NB4 (cell line): ENCODE measurements at places on chromosomes 2 and 18.
A peak's percentile ranks its signal among the peaks of the same experiment; 100 is the strongest.

DNA sequence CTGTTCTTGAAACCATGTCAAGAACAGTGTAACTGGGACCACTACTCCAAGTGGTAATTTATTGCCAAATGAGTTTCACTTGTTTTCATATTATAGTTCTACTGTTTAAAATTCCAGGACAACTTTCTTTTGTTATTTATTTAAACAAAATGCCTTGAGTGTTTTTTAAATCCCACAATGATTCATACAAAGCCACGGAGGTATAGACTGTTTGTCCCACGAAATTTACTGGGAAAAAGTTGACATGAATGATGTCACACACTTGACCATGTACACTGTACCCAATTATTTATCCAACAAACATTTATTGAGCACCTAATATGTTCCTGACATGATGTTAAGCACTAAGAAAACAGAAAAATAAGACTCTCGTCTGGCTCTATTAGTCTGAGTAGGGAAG, 243.9 kb upstream of the SIX2 start:
- no peak for DNase-seq

GRCh38 chr2:237546040-237546875, 20.1 kb upstream of the PRLH start:
- DNase-seq = no peak

DNA sequence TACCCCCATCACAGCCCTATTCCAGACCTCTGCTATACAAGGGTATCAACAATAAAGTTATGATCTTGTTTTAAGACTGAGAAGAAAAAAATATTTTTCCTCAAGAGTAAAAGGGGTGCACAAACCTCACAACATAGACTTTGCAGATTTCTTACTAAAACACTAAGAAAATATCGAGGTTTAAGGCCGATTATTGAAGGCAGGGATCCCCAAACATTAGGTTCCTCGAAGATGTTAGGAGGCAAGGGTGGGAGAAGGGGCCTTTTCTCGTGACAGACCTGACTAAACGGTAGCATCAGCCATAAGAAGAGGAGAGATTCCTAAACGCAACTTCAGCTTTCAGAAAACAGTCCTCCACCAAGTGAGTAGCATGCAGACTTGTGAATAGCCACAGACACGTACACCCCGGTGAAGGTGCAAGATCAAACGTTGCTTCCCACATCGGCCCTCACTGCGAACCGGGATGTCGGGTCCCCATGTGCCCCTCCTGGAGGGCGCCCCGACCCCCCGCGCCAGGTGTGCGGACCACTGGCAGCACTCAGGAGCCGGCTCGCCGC, 678 bp downstream of the PIAS2 start:
- peak; percentile 62 for DNase-seq

GRCh38 chr2:207394812-207395534, 134.8 kb upstream of the CREB1 start:
- DNase-seq = peak; percentile 30

- DNase-seq = peak; percentile 51
Measured at GRCh38 chr2:101036562-101036961, 34.5 kb downstream of the RPL31 start.

DNA sequence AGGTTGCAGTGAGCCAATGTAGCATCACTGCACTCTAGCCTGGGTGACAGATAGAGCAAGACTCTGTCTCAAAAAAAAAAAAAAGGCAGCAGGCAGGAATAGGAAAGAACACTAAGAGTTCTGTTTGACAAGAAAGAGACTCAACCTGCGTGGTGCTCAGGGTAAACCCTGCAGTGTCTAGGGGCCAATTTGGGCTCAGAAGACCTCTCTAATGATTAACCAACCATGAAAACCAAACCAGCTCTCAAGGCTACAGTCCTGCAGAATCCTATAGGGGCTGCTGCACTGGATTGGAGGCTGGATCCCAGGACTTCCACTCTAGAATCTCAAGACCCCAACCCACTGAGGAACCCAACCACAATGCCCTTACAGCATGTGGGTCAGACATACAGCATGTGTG, 2.4 kb downstream of the TRABD2A start:
- DNase-seq = no peak

GRCh38 chr2:134454426-134454825, 200.6 kb downstream of the MGAT5 start:
- no peak for DNase-seq

DNA sequence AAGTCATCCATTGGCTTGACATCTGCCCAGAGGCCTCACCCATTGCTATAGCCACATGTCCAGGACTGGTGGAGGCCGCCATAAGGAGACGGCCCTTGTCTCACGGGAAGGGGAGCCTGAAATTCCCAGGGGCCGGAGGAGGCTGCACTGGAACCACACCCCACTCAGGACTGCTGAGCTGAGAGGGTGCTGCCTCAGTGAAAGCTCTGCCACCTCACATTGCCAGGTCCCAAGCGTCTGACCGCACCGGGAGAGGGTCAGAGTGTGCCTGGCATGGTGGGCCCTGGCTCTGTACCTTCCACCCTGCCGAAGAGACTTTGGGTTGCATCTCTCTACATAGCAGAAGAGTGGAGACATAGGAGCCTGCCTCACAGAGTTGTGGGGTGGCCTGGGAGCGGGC, 134.1 kb upstream of the GLI2 start:
- no peak for DNase-seq

GRCh38 chr2:148027822-148028221, 6.9 kb downstream of the MBD5 start:
- no peak for DNase-seq

- DNase-seq = no peak
Measured at GRCh38 chr18:34281722-34282121, 57.0 kb upstream of the NOL4 start.

GRCh38 chr2:7740114-7740513, 822.9 kb downstream of the RNF144A start:
- no peak for DNase-seq

DNA sequence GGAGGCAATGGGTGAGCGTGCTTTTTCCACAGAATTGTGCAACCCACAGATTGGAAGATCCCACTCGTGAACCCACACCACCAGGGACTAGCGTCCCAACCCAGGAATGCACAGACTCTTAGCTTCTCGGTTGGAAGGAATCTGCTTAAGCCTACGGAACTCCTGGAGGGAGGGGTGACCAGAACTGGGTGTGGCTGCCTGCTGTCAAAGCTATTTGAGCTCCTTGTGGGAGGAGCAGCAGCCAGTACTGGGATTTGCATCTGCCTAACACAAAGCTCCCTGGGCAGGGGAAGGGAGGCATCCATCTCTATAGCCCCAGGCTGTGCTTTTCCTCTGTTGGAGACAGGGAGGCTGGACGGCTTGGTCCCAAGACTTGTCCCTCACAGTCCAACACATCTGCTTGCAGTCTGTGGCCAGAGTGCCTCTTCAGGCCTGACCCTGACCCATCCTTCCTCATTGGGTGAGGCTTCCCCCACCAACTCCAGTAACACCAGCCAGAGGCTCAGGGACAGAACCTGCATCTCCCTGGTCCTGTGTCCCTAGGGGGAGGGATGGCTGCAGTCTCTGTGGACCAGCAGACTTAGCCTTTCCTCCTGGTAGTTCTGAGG, 27.9 kb downstream of the HNMT start:
- DNase-seq = no peak
